ENCODE measurements at places on chromosomes 6 and 20. TPM values are rescaled to one million over a fixed set of nuclear protein-coding genes. Genes with fewer than 3 reads are reported as not detected.

RSPO3 gene
- 16.5 TPM for total RNA-seq

CRIP3 gene
- total RNA-seq, result 12.7 TPM

ATP5F1E gene
- total RNA-seq, result 35.2 TPM

NFS1 gene
- 64.1 TPM for total RNA-seq

IL17A gene
- not detected for total RNA-seq

DNA sequence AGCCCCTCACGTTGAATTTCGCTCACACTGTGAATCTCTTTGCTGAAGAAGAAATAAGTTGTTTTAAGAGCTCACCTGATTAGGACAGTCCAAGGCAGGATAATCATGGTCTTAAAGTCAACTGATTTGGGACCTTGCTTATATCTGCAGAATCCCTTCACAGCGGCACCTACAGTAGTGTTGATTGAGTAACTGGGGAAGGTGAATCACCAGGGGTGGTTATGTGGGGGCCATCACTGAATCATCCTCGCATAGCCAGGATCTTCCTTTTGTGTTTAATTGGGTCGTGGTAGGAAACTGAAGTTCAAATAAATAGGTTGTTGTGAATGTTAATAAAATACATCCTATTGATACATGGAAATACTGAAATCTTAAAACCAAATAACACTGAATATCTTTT is 20.2 kb upstream of the MICA start:
- DNase-seq, result no peak

DNA sequence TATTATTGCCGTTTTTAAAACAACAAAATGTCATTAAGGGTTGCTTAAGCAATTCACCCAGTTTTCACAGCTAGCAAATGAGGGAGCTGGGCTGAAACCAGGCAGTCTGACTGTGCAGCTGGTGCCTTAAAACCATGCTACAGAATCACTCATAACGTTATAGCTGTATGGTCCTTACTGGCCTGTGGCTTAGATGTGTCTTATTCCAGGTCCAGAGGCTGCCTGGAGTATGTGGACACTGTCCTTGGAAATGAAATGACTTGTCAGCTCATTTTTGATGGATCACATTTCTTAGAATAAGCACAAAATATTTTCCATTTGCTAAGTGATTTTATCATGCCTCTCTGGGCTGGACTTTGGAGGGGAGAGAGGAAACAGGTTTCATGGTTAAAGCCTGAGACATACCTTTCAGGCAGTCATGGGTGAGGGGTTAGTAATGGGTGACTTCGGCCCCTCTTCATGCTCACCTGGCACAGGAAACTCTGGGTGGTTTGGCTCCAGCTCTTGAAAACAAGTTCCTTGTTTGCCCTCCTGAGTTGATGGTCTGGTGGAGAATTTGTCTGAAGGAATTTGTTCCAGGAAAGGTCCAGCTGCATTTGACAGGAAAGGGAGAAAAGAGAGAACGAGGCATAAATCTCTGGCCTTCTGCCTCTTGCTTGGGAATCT is 823.2 kb downstream of the DHX35 start:
- DNase-seq, result no peak

GRCh38 chr6:134093007-134093573 is 40.7 kb upstream of the SLC2A12 start:
- DNase-seq, result no peak

- DNase-seq, result no peak
These were observed 13.8 kb downstream of the UCKL1 start for GRCh38 chr20:63942250-63942951.

- DNase-seq, result no peak
These were observed 611 bp downstream of the EPB41L2 start for GRCh38 chr6:131062241-131063027.

All from tibial nerve (tissue), 4 donors.